Liver (tissue), 10 donors: ENCODE measurements at places on chromosomes 11 and 22.

DNA sequence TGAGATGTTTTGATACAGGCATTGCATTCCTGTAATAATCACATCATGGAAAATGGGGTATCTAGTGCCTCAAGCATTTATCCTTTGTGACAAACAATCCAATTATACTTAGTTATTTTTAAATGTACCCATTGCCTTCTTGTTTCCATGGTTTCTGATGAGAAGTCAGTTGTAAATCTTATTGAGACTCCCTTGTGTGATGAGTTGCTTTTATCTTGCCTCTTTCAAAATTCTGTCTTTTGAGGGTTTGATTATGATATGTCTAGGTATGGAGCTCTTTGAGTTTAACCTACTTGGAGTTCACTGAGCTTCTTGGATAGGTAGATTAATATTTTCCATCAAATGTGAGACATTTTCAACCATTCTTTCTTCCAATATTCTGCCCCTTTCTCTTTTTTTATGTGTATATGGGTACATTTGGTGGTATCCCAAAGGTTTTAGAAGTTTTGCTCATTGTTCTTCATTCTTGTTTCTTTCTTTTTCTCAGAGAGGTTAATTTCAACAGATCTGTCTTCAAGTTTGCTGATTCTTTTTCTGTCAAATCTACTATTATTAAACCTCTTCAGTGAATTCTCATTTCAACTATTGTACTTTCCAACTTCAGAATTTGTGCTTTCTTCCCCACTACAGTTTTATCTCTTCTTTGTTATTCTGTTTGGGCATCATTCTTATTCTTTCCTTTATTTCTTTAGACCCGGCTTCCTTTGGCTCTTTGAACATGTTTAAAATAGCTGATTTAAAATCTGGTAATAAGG is 13.7 kb downstream of the NAGA start:
- no peak for DNase-seq

DNA sequence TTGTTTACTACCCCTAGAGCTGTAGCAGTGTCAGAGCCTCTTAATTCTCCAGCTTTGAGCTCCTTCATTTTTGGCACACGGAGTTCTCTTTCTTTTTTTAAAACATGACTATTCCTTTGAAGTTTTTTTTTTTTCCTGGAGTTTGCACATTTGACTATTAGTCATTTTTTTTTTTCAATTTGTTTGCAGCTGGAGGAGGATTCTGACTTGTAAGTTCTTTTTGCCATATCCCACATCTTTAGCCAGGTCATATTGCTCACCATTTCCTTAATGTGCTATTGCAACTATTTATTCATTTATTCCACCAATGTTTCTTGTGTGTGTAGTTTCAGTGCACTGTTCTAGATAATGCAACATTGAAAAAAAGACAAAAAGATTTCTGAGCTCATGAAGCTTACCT is 166.3 kb upstream of the ARHGAP20 start:
- DNase-seq = no peak

- no peak for DNase-seq
Measured at GRCh38 chr11:16883174-16883573, 131.0 kb downstream of the PLEKHA7 start.

- DNase-seq = no peak
Measured at GRCh38 chr11:3667149-3668035, 3.8 kb downstream of the CHRNA10 start.

- no peak for DNase-seq
Measured at GRCh38 chr11:2798951-2799761, 86.4 kb downstream of the CDKN1C start.

DNA sequence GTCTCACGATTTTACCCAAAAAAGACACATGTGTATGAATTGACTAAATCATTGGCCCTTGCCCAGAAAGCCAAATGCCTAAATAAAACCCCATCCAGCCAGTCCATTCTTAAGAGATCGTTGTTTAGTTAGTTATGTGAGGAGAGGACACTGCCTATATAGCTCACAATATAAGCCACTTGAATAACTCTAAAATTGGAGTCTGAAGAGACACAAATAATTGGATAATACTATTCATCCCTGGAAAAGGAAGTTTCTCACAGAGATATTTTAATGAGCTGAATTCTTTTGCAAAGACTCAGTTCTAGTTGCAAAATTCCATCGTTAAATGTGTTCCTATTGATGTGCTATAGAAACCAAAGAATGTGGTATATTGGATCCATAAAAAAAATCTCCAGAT is 176.7 kb downstream of the SOX6 start:
- DNase-seq = no peak

- DNase-seq = no peak
Measured at GRCh38 chr22:20315337-20316216, 4.3 kb downstream of the DGCR6L start.

DNA sequence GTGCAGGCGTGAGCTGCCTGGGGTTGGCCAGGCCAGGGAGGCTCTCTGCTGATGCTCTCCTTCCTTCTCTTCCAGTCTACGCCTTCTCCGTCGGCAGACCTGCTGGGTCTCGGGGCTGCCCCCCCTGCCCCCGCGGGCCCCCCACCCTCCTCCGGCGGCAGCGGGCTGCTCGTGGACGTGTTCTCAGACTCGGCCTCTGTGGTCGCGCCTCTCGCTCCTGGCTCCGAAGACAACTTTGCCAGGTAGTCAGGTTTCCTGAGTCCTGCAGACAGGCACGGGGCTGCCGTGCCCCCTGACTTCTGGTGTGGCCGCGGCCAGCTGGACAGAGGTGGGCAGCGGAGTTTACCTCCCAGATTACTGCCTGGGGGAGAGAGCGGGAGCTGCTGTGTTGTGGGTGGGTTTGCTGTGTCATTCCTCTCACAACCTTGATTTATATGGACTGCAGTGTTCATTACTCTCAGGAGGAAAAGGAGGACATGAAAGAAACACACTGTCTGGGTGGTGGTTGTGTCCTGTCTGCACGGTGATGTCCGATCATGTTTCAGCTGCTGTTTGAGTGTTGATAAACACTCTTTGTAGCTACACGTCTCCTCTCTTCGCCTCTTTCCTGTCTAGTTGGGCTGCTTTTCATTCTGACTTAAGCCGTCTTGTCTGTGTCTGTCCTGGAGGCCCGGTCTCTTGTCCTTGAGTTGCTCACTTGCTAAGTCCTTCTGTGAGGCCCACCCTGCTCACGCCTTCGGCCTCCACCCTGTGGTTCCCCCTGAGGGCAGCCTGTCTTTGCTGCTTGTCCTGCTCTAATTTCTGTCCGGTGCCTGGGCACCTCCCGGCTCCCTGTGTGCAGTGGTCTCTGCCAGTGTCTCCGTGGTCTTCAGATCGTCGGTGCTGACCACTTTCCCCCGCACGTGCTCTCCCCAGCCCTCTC is 35.9 kb downstream of the MUC6 start:
- no peak for DNase-seq

DNA sequence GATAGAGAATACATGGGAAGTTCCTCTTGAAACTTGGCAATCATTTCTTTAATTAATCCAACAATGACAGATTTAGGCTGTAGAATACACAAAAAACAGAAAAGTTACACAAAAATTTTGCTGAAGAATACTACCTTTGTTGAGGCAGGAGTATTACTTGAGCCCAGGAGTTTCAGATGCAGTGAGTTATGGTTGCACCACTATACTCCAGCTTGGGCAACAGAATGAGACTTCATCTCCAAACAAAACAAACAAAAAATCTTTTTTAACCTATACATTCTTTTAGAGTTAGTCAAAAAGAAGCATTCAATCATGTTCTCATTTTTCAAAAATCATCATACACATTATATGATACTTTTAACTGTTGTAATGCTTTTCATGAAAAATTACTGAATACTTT is 22.1 kb downstream of the UEVLD start:
- no peak for DNase-seq

DNA sequence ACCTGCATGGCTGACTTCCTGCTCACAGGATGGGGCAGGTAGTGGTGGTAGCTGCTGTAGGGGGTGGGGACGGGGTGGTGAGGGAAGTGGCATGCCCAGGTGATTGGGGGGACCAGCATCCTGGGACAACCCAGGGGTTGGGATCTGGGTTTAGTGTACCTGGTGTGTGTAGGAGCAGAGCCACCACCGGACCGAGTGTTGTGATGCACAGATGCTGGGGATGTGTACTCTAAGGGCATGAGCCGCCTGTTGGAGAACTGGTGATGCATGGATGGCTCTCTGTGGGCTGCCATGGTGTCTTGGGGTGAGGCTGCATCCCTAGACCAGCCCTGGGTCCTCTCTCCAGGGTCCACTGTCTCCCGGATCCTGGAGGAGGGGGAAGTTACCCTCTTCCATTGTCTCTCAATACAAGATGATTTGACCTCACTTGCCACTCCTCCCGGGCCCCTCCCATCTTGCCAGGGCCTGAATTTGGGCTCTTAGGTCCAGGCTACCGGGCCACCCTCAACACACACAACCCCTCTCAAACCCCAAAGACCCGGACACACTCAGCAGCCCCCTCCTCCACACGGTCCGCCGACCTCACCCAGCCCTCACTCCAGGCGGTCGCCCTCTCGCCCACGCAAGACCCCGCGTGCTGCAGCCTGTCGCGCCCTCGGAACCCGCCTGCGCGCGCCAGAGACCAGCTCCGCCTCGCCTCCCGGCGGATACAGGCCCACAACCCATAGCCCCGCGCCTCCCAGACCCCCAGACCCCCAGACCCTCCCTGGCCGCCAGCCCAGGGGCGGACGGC is 619 bp downstream of the LRRC75B start:
- DNase-seq = no peak

DNA sequence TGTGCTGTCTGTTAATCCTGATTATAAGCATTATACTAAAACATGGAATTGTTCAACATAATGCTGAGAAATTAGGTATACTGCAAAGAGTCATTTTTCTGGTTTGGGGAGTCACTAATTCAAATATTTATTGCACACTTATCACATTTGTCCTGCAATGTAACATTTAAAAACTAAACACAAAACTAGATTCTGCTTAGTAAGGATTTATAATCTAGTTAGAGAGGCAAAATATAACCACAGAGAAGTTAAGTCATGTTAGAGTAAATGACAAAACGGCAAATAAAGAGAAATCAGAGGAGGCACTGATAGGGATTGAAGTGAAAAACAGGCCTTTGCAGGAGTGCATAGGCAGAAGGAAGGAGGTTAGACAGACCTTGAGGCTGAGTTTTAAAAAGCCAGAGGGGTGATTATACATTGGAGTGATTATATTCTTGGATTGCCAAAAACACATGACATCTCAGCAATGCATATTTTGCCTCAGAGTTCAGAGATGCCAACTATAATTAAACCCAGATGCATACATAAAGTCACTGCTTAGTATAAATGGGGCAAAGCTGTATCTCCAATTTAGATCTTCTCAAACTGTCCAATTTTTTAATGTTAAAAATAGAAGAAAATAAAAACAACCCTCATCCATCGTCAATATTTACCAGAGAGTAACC is 49.7 kb downstream of the CCDC34 start:
- DNase-seq = no peak

GRCh38 chr11:88353835-88354496 is 16.4 kb upstream of the CTSC start:
- DNase-seq = no peak

- DNase-seq = no peak
Measured at GRCh38 chr11:831118-831864, 1.5 kb upstream of the CD151 start.

- DNase-seq = no peak
Measured at GRCh38 chr11:104650234-104650633, 248.0 kb downstream of the CASP12 start.

- DNase-seq = no peak
Measured at GRCh38 chr11:83681031-83681781, 395.0 kb upstream of the CCDC90B start.

DNA sequence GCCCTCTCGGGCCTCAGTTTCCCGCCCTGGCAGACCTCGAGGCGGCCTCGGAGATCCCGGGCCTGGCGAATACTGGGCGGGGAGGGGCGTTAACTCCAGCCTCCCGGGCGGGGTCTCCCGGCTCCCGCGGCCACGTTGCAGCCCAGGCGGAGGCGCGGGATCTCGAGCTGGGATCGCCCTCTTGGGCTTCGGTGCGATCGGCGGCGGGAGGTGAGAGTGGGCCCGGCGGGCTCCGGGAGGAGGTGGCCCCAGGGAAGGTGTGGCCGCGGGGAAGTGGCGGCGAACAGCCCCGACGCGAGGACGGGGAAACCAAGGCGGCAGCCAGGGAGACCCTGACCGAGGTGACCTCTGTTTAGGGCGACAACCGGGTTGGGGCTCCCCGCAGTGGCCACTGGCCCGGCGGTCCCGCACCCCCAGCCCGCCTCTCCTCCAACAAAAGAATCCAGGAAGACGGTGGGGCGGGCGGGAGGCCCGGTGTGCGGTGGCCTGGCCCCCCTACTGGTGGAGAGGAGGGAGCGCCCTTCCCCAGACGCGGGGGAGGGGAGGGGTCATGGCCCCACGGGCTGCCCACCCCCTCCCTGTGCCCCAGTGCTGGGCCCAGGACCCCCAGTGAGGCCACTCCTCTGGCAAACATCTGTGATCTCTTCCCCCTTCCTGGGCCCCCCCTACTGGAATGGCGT is at the start of gene PHETA2:
Gene PHETA2 (plus strand): TSS at position 117 of the 680 bp plus-strand sequence. CDS start 3,046 bp downstream, outside the sequence.
- peak; percentile 68 for DNase-seq

DNA sequence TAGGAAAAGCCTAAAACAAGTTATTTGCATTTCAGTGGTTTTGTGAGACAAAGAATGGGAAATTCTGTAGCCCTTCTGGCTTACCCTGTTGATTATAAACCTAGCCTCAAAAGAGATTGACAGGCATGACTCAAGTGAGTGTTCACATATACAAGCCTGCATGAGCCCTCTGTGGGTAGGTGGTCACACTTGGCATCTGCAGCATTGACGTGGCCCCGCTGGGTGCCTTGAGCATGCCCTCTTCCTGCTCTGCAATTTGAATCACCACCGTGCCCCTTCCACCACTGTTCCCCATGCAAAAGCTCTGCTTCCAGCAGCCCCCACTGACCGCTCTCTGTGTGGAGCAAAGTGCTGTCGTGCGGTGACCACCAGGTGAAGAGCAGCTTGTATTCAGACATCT is 21.0 kb upstream of the ADSL start:
- DNase-seq = no peak

GRCh38 chr11:73185680-73186293 is 32.3 kb upstream of the P2RY2 start:
- DNase-seq = no peak

DNA sequence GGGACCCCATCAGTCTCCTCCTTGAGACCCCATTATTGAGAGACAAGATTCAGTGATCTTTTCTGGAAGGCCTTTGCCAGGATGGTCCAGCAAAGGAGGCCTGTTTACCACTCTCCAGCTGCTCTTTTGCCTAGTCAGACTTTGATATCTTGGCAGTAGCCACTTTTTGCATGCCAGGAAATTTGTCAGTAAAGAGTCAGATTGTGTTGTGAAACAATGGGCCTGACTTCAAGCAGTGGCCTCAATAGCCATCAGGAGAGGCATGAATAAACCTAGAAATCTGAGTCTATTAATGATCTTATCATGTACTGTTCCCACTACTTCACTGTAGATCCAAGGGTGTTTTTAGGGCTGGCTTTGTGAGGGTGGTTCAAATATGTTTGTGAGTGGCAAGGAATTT is 479.4 kb downstream of the JRKL start:
- DNase-seq = no peak
